Activated CD8-positive, alpha-beta T cell treated with anti-CD3 and anti-CD28 coated beads for 36 hours (primary cell): ENCODE measurements at places on chromosomes 7 and 10. TPM values are rescaled to one million over a fixed set of nuclear protein-coding genes. Genes with fewer than 3 reads are reported as not detected.

GRCh38 chr10:73647211-73647874 lies 6.1 kb upstream of the MYOZ1 start:
- peak; percentile 24 for DNase-seq

GRCh38 chr7:12629816-12630512 lies 57.5 kb upstream of the ARL4A start:
- DNase-seq = no peak

DNA sequence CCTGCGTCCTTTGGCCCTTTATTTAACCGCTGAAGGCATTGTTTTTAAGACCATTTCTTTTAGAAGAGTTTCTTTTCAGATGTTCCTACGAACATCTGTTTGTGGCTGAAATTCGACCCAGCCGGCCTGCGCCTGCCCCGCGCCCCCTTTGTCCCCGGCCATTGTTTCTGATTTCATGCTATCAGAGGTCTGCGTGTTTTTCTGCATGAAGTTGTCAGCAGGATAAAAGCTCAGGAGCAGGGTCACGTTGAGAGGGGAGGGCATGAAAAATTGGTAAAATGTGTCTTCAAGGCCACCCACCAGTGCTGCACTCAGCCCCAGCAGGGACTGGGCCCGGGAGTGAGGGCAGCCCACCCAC lies 43.1 kb downstream of the NKX6-2 start:
- DNase-seq = no peak

- DNase-seq = no peak
Measured at GRCh38 chr10:12727832-12728215, 273.7 kb downstream of the CCDC3 start.

- peak; percentile 73 for DNase-seq
Measured at GRCh38 chr7:30478349-30479201, at the start of gene NOD1. NOD1 (minus strand) TSS chr7:30478784; CDS start chr7:30456921, 21,863 bp downstream.

DNA sequence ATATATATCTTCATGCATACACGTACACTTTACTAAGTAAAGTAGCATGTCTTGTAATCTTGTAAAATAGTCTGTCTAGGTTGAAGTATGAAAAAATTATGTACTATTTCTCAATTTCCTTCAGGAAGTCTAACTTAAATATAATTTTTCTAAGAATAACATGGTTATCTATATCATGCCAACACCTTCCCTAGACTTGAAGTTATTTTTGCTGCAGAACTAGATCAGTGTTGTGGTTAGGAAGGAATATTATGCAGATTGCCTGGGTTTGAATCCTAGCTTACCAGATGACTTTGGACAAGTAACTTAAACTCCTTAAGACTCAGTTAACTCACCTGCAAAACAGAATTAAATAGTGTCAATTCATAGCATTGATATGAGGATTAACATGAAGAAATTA lies 142.2 kb upstream of the SEMA3A start:
- no peak for DNase-seq

- DNase-seq = no peak
Measured at GRCh38 chr10:4473977-4474376, 352.0 kb upstream of the AKR1E2 start.

- DNase-seq = no peak
Measured at GRCh38 chr10:15324611-15325010, 46.5 kb downstream of the FAM171A1 start.

- no peak for DNase-seq
Measured at GRCh38 chr10:124978376-124978725, 36.4 kb downstream of the ZRANB1 start.

GRCh38 chr7:6636741-6637543 lies at the start of gene ZNF316:
ZNF316 (plus strand) TSS chr7:6637318; CDS start chr7:6642410, 5,092 bp downstream.
- peak; percentile 55 for DNase-seq

DNA sequence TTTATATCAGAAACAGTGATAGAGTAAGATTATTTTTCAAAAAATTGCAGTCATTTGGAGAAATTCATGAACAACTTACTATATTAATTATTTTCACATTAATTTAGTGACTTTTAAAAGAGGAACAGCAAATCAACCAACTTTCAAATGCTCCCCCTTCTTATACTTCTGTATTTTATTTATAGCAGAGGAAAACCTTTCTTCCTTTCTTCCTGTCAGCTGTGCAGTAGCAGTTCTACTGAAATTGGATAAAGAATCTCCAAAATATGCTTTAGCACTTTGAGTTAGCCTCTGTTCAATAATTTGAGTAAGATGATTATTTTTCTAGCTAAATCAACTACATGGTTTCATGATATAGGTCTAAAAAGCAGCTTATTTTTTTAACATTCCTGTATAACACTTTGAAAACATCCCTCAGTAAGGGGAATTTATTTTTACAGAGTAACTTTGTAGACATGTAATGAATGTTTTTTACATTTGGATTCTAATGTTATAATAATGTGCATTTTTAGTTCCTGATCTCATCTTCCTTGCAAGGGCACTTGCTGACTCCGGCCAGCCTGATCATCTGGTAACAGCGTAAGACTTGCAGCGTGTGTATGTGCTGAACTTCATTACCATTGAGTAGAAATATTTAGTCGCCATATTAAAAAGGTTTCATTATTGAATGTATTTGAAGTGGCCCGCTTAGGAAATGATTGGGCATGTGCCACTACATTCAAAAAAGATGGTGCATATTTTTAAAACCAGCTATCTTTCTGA lies 158.3 kb upstream of the HDAC9 start:
- DNase-seq = no peak

DNA sequence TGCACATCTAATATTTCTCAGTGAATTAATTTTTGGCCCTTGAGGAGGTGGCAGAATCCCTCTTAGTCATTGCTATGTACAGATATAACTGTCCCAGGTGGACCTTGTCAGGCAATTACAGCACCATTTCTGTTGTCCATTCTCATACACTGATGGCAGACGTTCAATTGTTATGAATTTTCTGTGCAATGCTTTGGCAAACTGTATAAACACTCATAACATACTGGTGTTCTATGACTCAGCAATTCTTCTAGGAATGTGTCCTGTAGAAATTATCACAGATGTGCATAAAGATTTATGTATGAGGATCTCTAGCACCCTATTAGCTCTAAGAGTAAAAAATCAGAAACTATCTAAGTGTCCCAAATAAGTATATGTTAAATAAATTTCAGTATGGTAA lies 80.8 kb downstream of the DNAJB9 start:
- DNase-seq = no peak

GRCh38 chr7:12690041-12690878 lies 2.8 kb downstream of the ARL4A start:
- DNase-seq = no peak

DNA sequence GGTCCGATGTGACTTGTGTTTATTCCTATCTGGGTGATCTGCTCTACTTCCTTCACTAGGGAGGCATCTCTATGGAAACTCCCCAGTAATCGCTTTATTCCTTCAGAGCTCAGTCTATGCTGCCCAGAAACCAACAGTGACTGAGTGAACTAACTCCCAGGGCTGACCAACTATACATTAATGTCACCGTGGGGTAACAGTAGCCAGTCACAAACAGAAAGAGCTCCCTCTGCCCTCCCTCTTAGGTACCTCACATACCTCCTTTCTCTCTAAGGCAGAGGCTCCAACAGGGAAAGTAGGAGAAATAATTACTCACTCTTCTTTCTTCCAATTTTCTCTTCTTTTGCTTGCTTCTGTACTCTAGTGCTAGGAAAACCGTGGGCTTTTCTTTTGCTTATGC lies 855.0 kb downstream of the REEP3 start:
- DNase-seq = no peak

DNA sequence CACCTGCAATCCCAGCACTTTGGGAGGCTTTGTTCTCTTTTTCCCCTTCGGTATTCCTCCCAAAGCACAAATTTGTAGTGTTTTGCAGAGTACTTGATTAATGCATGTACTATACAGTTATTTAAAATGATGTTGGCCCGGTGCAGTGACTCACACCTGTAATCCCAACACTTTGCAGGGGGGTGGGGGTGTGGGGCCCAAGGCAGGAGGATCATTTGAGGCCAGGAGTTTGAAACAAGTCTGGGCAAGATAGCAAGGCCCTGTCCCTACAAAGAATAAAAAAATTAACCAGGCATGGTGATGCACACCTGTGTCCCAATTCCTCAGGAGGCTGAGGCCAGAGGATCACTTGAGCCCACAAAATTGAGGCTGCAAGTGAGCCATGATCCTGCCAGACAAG lies 26.8 kb upstream of the FOXK1 start:
- DNase-seq = no peak

DNA sequence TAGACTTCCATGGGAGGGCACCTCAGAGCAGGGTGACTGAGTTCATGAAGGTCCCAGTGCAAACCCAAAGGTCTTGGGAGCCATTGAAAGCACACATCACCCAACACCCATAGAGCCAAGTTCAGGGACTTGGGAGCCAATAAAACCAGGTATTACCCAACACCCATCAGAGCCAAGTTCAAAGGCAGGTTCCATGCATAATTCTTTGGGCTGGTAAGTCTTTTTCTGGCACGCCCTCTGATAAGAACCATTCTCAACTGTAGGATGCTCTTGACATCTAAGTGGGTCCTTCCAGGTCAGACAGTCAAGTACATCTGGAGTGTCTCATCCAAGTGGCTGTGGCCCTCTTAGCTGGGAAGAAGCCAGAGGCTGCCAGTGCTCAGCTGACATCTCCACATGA lies 63.2 kb downstream of the EBF3 start:
- no peak for DNase-seq

DNA sequence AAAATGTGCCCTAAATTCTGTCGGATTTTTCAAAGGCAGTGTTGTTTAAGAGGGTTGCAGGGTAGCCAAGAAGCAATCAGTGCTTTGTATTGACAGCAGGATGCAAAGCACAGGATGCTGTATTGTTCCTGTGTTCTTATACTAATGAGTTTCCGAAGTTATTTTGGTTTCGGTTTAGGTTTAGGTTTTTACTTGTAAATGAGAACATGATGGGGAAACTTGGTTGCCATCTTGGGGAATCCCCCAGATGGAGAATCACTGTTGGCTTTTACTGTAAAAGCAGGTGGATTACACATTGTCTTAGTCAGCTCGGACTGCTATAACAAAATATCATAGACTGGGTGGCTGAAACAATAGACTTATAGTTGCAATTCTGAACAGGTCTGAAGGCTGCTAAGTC lies 72.1 kb downstream of the INHBA start:
- peak; percentile 6 for DNase-seq

DNA sequence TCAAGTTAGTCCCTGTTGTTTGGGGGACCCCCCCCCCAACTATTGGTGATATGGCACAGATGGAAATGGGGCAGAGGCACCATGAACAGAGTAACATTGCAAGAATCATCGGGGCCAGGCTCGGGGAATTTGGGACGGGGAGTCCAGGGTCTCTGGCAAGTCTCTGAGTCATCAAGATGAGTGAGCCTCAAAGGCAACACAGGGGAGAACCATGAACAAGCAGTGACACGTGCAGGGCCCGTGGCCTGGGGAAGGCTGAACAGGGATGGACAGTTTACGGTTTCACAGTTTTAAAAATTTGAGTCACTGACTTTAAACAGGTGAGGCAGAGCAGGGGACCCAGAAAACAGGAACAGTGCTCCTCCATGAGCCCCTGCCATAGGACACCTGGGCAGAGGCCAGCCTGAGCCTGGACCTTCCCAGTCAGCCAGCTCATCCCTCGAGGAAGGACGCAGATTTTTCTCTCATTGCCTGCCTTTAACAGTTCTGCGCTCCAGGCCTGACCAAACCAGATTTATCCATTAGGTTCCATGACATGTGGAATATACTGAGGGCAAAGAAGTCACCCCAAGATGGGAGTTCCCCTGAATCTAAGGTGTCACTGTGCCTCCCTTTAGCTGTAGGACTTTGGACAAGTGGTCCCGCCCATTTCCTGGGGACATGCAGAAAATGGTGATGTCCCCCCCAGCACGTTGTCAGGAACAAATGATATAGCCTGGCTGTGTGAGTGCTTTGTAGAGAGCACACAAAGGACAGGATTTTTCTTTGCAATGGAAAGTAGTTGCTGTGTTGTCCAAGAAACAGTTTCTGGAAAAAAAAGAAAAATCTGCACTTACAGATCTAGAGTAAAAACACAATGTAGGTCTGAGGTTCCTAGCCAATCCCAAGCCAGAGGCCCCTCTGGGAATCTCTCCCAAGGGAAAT lies 23.8 kb downstream of the CHST15 start:
- DNase-seq = peak; percentile 12

DNA sequence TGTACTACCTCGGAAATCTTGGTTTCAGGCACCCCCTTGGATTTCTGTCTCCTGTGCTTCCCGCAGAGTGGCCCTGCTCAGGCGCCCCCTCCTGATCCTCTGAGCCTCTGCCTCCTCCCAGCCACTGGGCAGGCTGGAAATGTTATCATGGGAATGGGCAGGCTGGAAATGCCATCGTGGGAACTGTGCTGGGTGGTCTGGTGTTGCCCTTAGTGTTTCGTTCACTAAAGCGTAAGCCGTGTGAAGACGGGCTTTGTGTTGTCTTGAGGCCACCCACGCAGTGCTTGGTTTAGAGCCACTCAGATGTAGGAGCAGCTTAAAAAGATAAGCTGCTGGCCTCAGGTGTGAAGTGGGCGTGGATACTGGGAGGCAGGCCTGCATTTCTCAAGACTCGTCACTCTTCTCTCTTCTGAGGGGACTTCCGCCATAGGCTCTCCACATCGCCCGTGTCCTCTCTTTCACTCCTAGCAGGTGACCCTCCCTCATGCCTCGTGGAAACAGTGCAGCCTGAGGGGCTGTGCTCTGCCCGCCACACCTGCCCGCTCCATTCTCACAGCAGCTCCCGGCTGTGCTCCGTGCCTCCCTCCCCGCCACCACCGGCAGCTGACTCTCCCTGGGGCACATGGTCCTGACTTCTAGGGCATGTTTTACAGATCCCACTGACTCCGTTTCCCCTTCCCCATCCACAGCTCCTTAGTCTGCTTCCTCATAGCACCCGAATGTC lies 28.5 kb downstream of the PPP2R2D start:
- peak; percentile 51 for DNase-seq

GRCh38 chr7:127107601-127108007 lies 145.1 kb downstream of the GRM8 start:
- DNase-seq = peak; percentile 52

- DNase-seq = no peak
Measured at GRCh38 chr7:92635538-92635937, 45.3 kb upstream of the FAM133B start.

GRCh38 chr10:110357871-110358270 lies 53.2 kb upstream of the SMNDC1 start:
- DNase-seq = no peak

GRCh38 chr7:50644114-50644513 lies 78.9 kb upstream of the DDC start:
- DNase-seq = no peak

UNC5B gene
- 0.07 TPM for total RNA-seq

PCLO gene
- total RNA-seq = not detected

MORN4 gene
- 3.9 TPM for total RNA-seq

NPSR1 gene
- not detected for total RNA-seq

TCERG1L gene
- not detected for total RNA-seq

RARRES2 gene
- total RNA-seq = not detected

DDX56 gene
- total RNA-seq = 98.3 TPM

SFRP5 gene
- 0.60 TPM for total RNA-seq

PNLIP gene
- not detected for total RNA-seq

ACHE gene
- not detected for total RNA-seq
